Osteoblast (primary cell): ENCODE measurements at places on chromosomes 6 and 20. TPM values are rescaled to one million over a fixed set of nuclear protein-coding genes. Genes with fewer than 3 reads are reported as not detected.
A peak's percentile ranks its signal among the peaks of the same experiment; 100 is the strongest.

GRCh38 chr6:7269816-7270215 is 43.2 kb downstream of the SSR1 start:
- DNase-seq: peak; percentile 25

DNA sequence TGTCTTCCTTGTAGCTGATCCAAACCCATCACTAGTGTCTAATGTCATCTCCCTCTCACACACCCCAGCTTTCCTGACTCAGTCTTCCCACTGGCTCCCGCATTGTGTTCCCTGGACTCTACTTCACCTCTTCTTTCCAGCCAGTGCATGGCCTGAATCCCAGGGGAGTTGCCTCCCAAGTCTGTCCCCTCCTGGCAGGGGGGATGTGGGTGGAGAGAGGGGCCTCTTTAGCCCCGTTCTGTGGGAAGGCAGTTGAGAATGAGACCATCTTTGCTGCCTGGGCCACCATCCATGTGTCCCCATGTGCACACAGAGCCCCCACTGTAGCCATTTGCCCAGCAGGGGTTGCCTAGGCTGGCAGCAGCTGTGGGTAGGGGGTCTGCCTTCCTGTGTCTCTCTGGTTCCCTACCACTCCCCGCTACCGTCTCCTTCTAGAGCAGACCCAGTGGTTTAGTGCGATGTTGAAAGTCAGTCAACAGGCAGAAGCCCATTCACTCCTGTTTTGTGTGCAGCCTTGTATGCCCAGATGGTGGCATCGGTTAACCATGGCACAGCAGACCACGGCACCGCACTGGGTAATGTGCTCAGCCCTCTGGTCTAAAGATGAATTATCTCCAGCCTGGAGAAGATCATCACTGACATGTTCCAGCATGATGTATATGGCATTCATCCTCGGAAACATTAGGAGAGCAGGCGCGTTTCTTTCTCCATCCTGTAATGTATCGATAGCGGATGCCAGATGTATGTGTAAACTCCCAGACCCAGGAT is 178.8 kb upstream of the SNX9 start:
- DNase-seq: peak; percentile 45

DNA sequence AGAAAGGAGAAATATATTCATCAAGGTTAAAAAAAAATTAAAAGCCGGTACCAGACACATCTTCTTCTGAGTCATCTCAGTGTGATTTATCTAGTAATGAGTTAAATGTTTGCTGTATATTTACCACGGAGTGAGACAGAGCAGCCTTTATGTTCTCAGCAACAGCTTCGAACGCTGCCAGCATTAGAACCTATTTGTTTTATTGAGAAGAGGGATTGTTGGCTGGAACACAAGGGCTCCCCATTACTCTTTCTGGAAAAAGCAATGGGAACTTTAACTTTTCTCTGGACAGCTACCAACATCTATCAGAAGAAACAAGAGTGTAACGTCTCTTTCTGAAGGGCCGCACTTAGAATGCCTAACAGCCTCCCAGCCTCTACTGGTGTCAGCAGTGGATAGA is 105.3 kb upstream of the TAB2 start:
- DNase-seq: no peak

- DNase-seq: no peak
These were observed 88.5 kb upstream of the SIM1 start for GRCh38 chr6:100553243-100553642.

DNA sequence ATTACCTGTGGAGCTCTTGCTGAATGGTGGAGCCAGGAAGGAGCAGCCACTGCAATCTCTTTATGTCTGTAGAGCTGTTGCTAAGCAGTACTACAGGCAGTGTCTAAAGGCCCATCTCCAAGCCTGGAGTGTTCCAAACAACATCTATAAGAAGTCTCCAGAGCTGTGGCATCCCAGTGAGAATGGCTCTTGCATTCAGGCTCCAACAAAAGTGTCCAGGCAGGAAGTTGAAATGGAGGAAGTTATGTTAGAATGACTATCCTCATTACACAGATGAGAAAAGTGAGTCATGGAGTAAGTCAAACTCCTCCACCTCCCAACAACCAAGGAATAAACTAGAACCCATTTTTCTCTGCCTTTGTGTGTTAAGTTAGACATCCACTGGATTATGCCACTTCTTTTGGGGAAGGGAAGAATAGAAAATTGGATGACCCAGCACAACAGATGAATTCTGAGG is 288.5 kb upstream of the STXBP5 start:
- DNase-seq: no peak

DNA sequence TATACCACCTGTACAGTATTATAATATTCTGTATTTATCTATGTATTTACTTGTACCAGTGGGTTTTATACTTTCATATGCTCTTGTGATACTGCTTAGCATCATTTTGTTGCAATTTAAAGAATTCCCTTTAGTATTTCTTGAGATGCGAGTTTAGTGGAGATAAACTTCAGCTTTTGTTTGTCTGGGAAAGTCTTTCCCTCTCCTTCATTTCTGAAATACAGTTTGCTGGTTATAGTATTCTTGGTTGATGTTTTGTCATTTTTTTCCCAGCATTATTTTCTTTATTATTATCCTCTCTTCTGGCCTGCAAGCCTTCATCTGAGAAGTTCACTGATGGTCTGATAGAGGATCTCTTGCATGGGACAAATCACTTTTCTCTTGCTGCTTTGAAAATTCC is 136.6 kb upstream of the MCHR2 start:
- DNase-seq: no peak

GRCh38 chr6:170101281-170102035 is 189.4 kb downstream of the DLL1 start:
- peak; percentile 70 for DNase-seq

GRCh38 chr6:129104131-129104530 is 221.2 kb downstream of the LAMA2 start:
- DNase-seq: no peak

Gene RUNX2
- total RNA-seq: 30.0 and 35.4 TPM in 2 replicates
